ENCODE measurements at places on chromosomes 4 and X. TPM values are rescaled to one million over a fixed set of nuclear protein-coding genes. Genes with fewer than 3 reads are reported as not detected.

SHROOM3 gene
- not detected for total RNA-seq

GRCh38 chr4:174118171-174118570 is 165.3 kb downstream of the FBXO8 start:
- no peak overlapping the region for H3K4me3 ChIP-seq
- no peaks in the 10 kb centered on the region for H3K36me3 ChIP-seq
- H3K4me1 ChIP-seq, result peaks cover 2% of the 10 kb centered on the region
- peaks cover 21% of the 10 kb centered on the region for H3K27me3 ChIP-seq

MTNR1A gene
- not detected for total RNA-seq

- DNase-seq, result no peak
- no peak overlapping the region for H3K27ac ChIP-seq
- no peaks in the 10 kb centered on the region for H3K4me1 ChIP-seq
- no peaks in the 10 kb centered on the region for H3K36me3 ChIP-seq
- H3K27me3 ChIP-seq, result peaks cover 9% of the 10 kb centered on the region
- H3K4me3 ChIP-seq, result no peak overlapping the region
Measured at GRCh38 chr4:5004496-5004895, 14.8 kb downstream of the CYTL1 start.

UGT2B10 gene
- total RNA-seq, result not detected

GRCh38 chrX:125248931-125249330 is 70.7 kb upstream of the TEX13C start:
- H3K27me3 ChIP-seq, result no peaks in the 10 kb centered on the region
- H3K4me3 ChIP-seq, result no peak overlapping the region
- DNase-seq, result no peak
- no peaks in the 10 kb centered on the region for H3K4me1 ChIP-seq
- H3K27ac ChIP-seq, result no peak overlapping the region

- no peak overlapping the region for H3K27ac ChIP-seq
- no peaks in the 10 kb centered on the region for H3K36me3 ChIP-seq
- peaks cover 2% of the 10 kb centered on the region for H3K27me3 ChIP-seq
- no peak overlapping the region for H3K4me3 ChIP-seq
- DNase-seq, result no peak
- no peaks in the 10 kb centered on the region for H3K4me1 ChIP-seq
Measured at GRCh38 chr4:148515248-148515647, 73.0 kb upstream of the NR3C2 start.

DNA sequence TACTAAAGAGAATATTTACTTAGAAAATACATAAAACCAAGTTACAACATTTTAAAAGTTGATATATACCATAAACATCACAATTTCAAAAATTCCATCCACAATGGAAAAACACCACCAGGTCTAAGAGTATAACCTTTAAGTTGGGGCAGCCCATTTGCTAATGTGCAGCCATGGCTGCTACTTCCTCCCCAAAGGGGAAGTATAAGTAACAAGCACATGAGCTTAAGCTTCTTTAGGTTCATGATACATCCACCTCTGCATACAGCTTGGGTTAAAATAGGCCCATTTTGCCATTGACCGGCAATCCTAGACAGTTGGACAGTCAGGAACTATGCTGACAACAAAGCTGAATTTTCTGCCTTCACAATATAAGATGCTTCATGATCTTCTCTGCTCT is 16.6 kb upstream of the GASK1B start:
- H3K27me3 ChIP-seq, result peaks cover 6% of the 10 kb centered on the region
- DNase-seq, result no peak
- peaks cover 1% of the 10 kb centered on the region for H3K4me1 ChIP-seq
- no peaks in the 10 kb centered on the region for H3K36me3 ChIP-seq
- H3K4me3 ChIP-seq, result no peak overlapping the region

TREX2 gene
- total RNA-seq, result 2.2 TPM

DNA sequence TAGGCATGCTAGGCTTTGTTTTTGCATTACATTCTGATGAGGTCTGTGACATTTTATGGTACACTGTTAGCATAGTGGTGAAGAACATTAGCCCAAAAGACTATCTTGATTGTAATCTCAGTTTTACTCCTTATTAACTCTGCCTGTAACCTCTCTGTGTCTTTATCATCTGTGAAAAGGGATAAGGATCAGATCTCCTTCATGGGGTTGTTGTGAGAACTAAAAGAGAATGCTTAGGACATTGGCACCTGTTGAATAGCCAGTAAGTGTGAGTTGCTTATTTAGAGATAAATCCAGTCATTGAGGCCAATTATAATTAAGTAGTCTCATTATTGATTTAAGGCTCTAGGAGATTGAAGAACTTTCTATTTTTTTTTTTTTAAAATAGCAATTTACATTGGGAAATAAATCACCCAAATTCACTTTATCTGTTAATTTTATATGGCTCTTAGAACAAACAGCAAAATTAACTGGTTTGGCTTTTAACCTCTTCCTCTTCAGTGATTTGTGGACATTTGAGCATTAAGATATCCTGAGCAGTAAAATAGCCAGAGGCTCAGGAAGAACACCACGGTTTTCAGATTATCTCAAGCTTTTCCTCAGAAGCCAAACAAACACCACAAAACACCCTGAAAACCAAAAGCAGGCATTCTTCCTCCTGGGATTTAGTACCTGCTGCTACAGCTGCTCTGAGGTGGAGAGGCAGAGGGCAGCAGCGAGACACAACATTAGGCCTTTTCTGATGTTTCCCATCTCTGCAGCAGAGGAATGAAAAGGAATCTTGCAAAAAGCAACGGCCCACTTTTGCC is 192.9 kb downstream of the ARHGAP10 start:
- H3K36me3 ChIP-seq, result no peaks in the 10 kb centered on the region
- peaks cover 1% of the 10 kb centered on the region for H3K4me1 ChIP-seq
- no peak overlapping the region for H3K4me3 ChIP-seq
- H3K27ac ChIP-seq, result no peak overlapping the region

ETDB gene
- not detected for total RNA-seq

All from activated naive CD8-positive, alpha-beta T cell treated with anti-CD3 and anti-CD28 coated beads, Interleukin-2, amount 10 ng/mL, durations not matched to agents 7 days and 5 days (primary cell).